Uterine smooth muscle cell (primary cell): ENCODE measurements at places on chromosomes 5 and 9. TPM values are rescaled to one million over a fixed set of nuclear protein-coding genes. Genes with fewer than 3 reads are reported as not detected.

The SPATA31D4 gene
- total RNA-seq, result under 0.01 TPM in 1 of 2 replicates, not detected in the other

The PCDHGA7 gene
- 1.3 and 4.0 TPM in 2 replicates for total RNA-seq

The ACTBL2 gene
- total RNA-seq, result 0.11 and 0.12 TPM in 2 replicates

The MAMDC4 gene
- 1.1 and 3.1 TPM in 2 replicates for total RNA-seq

The SLC4A9 gene
- not detected in 2 replicates for total RNA-seq

The MAMDC2 gene
- total RNA-seq, result 2.4 and 2.5 TPM in 2 replicates

The C9orf152 gene
- total RNA-seq, result under 0.01 TPM in 1 of 2 replicates, not detected in the other

The PDE6A gene
- not detected in 2 replicates for total RNA-seq

The BNC2 gene
- 31.4 and 33.9 TPM in 2 replicates for total RNA-seq

The TIMD4 gene
- total RNA-seq, result not detected in 2 replicates

The RPP25L gene
- 28.7 and 30.6 TPM in 2 replicates for total RNA-seq

The IRX4 gene
- total RNA-seq, result 0.11 TPM in 1 of 2 replicates, not detected in the other

The DENND4C gene
- 79.1 and 80.3 TPM in 2 replicates for total RNA-seq

The SLC6A7 gene
- total RNA-seq, result under 0.01 TPM in 1 of 2 replicates, not detected in the other

The SEMA6A gene
- total RNA-seq, result 0.12 and 0.44 TPM in 2 replicates

The RNF180 gene
- total RNA-seq, result 3.4 and 5.7 TPM in 2 replicates

The CDH10 gene
- total RNA-seq, result 0.87 and 1.4 TPM in 2 replicates

The ZBTB34 gene
- total RNA-seq, result 5.5 and 5.7 TPM in 2 replicates

The LOX gene
- total RNA-seq, result 22.4 and 58.0 TPM in 2 replicates

The SLC6A3 gene
- not detected in 2 replicates for total RNA-seq

The ABLIM3 gene
- 15.8 and 19.6 TPM in 2 replicates for total RNA-seq

The ITGA1 gene
- 9.5 and 17.7 TPM in 2 replicates for total RNA-seq

The MUSK gene
- total RNA-seq, result 0.11 and 0.12 TPM in 2 replicates

The SKP2 gene
- 20.9 and 34.8 TPM in 2 replicates for total RNA-seq

The PCDHGA11 gene
- 11.7 and 13.6 TPM in 2 replicates for total RNA-seq

The FOXE1 gene
- not detected in 2 replicates for total RNA-seq

The NDFIP1 gene
- total RNA-seq, result 58.1 and 60.4 TPM in 2 replicates
